Caudate nucleus (tissue), 63 donors: ENCODE measurements at places on chromosomes 4 and X.

GRCh38 chrX:9327086-9327746 lies 137.6 kb upstream of the TBL1X start:
- DNase-seq: no peak

GRCh38 chr4:16977081-16977480 lies 78.6 kb upstream of the LDB2 start:
- DNase-seq: no peak

GRCh38 chr4:146318894-146319293 lies 104.6 kb downstream of the REELD1 start:
- DNase-seq: no peak

DNA sequence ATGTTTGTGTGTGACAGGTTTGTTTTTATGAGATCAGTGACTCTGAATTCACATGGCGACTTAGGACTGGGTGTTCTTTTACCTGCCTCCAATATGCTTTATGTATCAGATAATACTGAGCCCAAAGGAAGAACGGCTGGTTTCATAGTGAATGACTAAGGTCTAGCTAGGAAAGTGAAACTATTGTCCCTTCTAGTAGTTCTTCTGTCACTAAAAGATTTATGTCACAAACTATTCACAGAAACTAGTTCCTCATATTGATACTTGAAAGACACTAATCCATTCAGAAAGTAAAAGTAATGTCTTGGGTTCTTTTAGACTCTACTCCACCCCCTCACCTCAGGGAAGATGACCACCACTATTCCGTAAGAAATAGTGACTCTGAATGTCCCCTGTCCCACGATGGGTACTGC lies 81.7 kb downstream of the EGF start:
- DNase-seq: no peak

GRCh38 chr4:162706632-162707031 lies 460.1 kb downstream of the NAF1 start:
- no peak for DNase-seq

DNA sequence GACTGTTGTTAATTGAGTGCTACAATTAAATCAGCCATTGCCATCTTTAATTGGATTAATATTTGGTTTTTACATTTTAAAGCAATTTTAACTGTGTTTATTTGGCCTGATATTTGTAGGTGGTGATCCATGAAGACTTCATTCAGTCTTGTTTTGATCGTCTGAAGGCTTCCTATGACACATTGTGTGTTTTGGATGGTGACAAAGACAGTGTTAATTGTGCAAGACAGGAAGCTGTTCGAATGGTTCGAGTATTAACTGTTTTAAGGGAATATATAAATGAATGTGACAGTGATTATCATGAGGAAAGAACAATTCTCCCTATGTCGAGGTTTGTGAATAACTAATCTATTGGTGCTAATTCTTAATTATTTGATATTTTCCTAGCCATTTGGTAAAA lies 82.6 kb downstream of the USP9X start:
- DNase-seq: no peak

GRCh38 chrX:130516123-130516522 lies 114.3 kb downstream of the RBMX2 start:
- no peak for DNase-seq

DNA sequence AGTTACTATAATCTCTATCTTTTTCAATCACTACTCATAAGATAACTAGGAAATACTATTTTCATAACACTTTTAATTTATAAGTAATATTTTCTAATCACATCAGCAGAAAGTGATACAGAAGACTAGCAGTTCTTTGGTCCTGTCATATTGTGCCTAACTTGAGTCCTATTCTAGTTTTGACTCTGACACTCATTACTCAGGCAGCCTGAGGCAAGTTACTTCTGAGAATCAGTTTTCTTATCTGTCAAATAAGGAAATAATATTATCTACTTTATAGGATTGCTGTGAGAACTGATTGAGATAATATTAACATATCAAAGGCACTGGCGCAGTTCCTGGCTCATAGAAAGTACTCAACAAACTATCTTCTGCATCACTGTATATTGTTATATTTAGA lies 17.8 kb downstream of the PITX2 start:
- no peak for DNase-seq

DNA sequence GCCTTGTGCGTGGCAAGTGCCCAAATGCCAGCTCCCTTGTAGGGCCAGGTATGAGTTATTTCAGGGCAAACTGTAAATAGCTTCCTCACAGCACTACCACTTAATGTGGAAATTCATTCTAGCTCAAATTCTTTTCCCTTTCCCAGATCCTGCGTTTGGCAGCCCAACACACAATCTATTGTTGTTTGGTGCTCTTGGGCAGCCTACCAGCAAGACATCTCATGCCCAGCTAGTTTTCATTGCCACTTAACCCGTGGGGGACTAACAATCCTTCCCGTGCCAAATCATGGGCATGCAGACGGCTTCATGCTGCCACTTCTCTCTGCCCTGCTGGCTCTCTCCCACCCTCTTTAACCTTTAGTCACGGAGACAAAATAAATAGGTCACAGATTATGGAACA lies 454.2 kb downstream of the GRIA2 start:
- DNase-seq: no peak

DNA sequence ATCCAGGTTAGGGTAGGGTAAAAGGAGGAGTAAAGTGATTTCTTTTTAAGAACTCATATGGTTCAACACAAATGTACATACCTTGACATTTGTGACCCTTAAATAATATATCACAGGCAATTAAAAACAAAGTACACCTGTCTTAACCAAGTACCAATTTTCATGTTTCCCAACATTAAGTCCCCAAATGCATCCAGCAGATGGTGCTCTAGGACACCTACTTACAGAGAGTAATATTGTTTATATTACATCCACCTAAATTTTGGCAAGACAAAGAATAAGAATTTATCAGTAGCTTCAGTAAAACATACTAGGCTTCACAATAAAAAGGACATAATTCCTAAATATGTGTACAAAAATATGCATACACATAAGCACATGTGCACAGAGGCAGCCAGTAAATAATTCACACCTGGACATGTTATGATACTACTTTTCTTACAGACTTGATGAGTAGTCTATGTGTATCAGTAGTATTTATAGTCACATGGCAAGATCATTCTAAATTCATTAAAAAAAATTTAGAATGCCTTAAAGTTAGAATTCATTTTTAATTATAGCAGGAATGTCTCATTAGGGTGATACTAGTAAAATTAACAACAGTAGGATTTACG lies 219.7 kb downstream of the DCLK2 start:
- no peak for DNase-seq
